Kasumi-1 (cell line): ENCODE measurements at places on chromosomes 6 and 20.
A peak's percentile ranks its signal among the peaks of the same experiment; 100 is the strongest.

DNA sequence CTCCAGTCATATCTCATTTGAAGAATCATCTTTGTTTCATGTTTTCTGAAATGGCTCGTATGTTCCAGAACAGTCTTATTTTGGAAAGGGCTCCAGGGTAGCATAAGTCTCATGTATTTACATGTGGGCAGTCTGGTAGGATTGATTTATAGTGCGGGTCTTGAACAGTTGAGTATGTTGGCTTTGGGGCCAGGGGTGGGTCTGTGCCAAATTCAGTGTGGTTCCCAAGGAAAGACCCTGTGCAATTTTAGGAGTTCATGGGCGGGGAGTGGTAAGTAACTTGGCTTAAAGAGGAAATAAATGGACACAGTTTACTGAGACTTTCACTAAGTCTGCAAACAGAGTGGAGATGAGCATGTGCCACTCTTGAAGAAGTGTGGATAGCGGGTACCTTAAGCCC, 7.7 kb downstream of the FNDC1 start:
- DNase-seq = no peak

- DNase-seq = no peak
Measured at GRCh38 chr6:110541701-110542309, 65.4 kb upstream of the SLC22A16 start.

GRCh38 chr20:41387444-41387851, 20.8 kb upstream of the EMILIN3 start:
- no peak for DNase-seq

DNA sequence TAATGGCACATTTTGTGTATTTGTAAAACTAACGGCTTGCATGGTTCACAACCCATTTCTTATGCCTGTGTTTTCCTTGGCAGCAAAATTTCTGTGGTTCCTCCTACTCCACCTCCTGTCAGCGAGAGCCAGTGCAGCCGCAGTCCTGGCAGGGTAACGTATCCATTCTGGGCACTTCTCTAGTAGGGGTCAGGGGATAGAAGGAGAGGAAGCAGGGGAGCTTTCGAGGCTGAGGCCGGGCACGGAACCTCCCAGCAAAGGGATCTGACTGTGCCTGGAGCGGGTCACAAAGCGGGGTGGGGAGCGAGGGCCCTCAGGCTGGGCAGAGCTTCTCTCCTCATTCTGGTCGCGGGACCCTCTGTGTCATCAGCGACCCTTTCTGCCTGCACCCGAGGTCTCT, 58.4 kb downstream of the SYTL3 start:
- DNase-seq = peak; percentile 15

- no peak for DNase-seq
Measured at GRCh38 chr20:37416100-37416847, 70.3 kb downstream of the SRC start.

DNA sequence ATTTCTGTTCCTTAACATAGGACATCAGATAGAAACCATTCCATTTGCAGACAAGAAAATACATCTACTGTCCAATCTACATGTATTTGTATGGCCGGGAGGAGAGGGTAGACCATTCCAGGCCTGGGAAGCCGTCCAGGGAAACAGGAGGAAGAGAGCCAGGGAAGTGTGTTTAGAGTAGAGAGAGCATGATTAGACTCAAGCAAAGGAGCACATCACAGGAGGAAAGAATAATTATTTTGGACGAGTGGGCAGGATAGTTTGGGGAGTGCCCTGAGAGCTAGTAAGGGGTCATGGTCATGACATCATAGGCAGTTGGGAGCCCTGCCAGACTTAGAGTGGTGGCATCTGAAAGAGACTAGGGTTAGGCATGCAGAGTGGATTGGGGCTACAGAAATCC, 250.0 kb downstream of the HIVEP2 start:
- no peak for DNase-seq

GRCh38 chr20:61694682-61695081, 371.0 kb downstream of the TAF4 start:
- DNase-seq = no peak

DNA sequence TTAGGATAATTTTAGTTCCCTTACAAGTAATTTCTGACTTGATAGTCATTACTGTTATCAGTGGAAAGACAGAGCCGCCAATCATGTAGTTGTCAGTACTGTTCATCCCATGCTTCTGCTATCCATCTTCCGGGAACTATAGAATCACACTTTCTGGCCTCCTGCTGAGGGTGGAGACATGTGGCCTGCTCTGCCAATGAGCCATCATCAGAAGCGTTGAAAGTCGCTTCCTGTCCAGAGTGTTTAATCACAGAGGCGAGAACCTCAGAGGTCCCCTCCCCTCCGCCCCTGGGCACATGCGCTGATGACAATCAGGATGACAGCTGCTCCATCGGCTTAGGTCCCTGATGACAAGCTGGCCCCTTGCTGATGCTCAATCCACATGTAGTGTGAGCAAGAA, 3.0 kb downstream of the DDO start:
- DNase-seq = no peak

- no peak for DNase-seq
Measured at GRCh38 chr6:33417128-33417902, 592 bp downstream of the CUTA start.
